ENCODE measurements at places on chromosomes 12 and 14. TPM values are rescaled to one million over a fixed set of nuclear protein-coding genes. Genes with fewer than 3 reads are reported as not detected.

The KLHL33 gene
- total RNA-seq = not detected

- no peak for DNase-seq
Observed at GRCh38 chr14:99413911-99414310, 66.7 kb downstream of the SETD3 start.

- no peak for DNase-seq
Observed at GRCh38 chr12:15045451-15045850, 72.6 kb downstream of the PDE6H start.

GRCh38 chr14:34354556-34354955, 107.5 kb downstream of the SPTSSA start:
- DNase-seq = no peak

- DNase-seq = peak; percentile 79
Observed at GRCh38 chr12:54304187-54304810, 3.5 kb upstream of the NFE2 start.

GRCh38 chr14:80946187-80946586, 4.6 kb upstream of the CEP128 start:
- DNase-seq = no peak

GRCh38 chr14:103867523-103867953, 20.2 kb upstream of the PPP1R13B start:
- DNase-seq = no peak

The DIO3 gene
- total RNA-seq = 0.89 TPM

The CELA1 gene
- total RNA-seq = not detected

The CLEC4E gene
- total RNA-seq = not detected

DNA sequence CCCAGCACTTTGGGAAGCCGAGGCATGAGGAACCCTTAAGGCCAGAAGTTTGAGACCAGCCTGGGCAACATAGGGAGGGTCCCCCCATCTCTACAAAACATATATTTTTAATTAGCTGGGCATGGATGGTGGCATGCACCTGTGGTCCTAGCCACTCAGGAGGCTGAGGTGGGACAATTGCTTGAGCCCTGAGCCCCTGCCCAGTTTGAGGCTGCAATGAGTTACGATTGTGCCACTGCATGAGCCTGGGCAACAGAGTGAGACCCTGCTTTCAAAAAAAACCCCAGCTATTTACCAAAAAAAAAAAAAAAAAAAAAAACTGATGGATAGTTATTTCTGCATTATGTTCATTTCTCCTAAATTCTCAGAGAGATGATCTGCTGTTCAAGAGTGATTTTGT, 230.0 kb downstream of the SOX5 start:
- no peak for DNase-seq

DNA sequence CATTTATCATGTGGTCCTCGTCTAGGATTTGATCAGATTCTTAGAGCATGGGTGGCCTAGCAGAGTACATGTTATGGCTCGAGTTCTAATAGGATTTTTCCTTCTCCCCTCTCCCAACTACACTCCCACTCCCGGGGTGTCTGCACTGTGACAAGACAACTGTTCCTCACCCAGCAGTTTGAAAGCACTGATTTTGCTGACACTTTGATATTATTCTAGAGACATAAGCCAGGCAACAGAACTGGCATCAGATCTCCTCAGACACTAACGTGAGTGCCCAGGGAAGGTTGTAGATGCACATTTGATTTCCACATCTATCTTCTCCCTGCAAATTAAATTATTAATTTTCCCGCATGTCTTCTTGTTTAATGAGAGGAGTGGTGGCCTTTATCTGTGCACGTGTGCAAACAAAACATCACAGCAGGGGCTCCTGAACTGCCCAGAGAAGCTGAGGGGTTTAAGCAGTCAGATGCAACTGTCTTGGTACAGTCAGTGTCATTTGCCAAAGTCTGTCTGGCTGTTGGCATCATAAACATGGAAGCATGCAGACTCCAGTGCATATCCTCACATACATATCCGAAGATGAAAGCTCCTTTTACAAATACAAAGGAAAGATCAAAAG, 491.8 kb downstream of the NPAS3 start:
- DNase-seq = no peak

- no peak for DNase-seq
Observed at GRCh38 chr12:71782017-71782416, 27.4 kb downstream of the RAB21 start.

- DNase-seq = no peak
Observed at GRCh38 chr12:12474931-12475795, 87.5 kb downstream of the DUSP16 start.

GRCh38 chr14:61537563-61538463, 157.5 kb upstream of the HIF1A start:
- DNase-seq = no peak

The TMPO gene
- total RNA-seq = 51.3 TPM

The GPR132 gene
- total RNA-seq = 0.96 TPM

- DNase-seq = peak; percentile 83
Observed at GRCh38 chr14:34331728-34332623, 130.1 kb downstream of the SPTSSA start.

GRCh38 chr12:109932878-109933503, 32.9 kb downstream of the TCHP start:
- no peak for DNase-seq

- no peak for DNase-seq
Observed at GRCh38 chr12:6459004-6459337, 7.1 kb downstream of the TAPBPL start.

The RTN1 gene
- 3.9 TPM for total RNA-seq

DNA sequence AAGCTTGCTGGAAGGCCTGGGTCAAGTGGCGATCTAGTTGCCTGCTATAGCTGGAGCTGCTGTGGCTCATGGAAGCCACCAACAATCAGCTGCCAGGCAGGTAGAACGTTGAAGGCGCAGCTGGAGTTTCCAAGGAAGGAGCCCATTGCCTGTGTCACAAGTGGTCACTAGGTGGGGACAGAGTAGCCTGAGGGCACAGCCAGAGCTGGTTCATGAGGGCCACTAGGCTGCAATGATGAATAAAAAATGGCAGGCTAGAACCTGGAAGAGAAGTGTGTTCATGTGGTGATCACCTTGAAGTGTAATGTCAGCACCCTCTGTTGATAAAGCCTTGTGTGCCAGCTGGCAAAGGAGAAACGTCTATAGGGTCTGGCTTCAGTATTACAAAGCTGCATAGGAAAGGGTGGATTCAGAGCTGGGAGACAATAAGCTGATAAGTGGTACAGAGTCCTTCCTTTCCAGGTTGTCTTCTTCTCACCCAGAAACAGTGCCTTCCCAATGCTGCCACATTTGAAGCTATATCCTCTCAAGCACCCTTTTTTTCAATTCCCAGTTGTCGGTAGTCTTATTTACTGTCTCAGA, 165.8 kb downstream of the EMP1 start:
- DNase-seq = no peak

The CLEC1B gene
- total RNA-seq = not detected

The MAP3K9 gene
- total RNA-seq = 16.4 TPM

DNA sequence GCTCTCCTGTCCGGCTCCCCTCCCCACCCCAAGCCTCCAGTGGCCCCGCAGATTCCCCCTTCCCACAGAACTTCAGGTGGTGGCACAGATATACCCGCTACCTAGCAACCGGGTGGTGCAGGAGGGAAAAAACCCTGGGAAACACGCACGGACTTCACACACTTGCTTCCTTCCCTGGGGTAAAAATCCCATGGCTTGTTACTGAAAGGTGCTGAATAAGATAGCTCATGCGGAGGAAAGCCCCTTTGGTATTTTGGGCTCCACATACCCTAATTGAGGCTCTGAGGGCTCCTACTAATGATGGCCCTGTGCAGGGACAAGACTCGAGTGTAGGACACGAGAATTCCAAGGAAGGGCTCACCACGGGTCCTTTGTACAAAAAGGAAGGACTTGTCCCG, 869 bp upstream of the RIMBP2 start:
- no peak for DNase-seq

DNA sequence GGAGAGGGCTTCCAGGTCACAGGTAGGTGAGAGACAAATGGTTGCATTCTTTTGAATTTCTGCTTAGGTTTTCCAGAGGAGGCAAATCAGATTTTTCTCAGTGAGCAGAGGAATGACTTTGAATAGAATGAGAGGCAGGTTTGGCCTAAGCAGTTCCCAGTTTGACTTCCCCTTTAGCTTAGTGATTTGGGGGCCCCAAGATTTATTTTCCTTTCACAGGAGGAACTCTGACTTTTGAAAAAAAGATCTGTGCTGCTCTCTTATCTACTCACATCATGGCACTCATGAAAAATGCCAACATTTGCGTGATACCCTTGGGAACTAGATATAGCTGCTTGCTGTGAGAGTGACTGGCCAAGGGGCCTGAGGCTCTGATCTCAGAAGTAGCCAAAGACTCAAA, 58.0 kb upstream of the EVL start:
- DNase-seq = no peak

GRCh38 chr12:63841011-63841410, 3.5 kb upstream of the SRGAP1 start:
- no peak for DNase-seq

The AICDA gene
- total RNA-seq = not detected

DNA sequence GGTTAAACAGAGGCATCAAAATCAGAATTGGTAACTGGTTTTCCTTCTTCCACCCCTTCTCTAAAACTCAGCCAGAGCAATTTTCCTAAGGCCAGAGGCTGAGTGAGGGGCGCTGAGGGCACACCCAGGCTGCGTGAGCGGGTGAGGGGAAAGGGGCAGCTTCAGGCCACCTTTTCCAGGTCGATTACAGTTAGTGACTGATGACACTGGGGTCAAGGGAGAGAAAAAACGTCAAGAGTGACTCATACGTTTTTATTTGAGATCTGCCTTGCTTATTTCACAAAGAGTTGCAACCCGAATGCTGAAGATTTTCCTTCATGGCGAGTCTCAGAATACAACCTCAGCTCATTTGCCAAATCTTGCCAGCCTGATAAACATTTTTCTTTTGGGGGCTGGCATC, 46.7 kb upstream of the EVL start:
- no peak for DNase-seq

- DNase-seq = no peak
Observed at GRCh38 chr14:87992346-87992717, 650 bp downstream of the GALC start.

DNA sequence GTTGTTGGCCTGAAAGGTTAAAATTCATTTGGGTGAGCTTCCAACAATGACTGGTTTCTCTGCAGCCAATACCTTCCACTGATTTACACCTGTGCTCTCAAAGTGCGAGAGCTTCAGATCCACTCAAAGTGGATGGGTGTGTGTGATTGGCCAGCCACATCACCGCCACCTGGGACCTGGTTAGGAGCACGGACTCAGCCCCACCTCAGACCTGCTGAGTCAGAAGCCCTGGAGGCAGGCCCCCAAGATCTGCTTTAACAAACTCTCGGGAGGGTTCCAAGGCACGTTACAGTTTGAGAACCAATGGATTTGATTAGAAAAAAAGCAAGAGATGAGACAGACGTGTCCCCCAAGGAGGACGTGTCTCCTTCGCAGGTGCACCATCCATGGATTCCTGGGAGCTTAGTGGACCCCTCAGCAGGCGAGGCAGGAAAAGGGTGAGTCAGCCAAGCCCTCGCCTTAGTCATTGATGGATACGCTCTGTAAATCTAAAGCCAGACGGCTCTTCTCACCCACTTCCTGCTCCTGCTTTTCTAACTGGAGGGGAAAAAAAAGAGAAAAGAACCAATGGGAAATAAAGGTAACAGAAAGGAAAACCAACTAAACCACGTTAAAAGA, 24.5 kb downstream of the FZD10 start:
- no peak for DNase-seq

DNA sequence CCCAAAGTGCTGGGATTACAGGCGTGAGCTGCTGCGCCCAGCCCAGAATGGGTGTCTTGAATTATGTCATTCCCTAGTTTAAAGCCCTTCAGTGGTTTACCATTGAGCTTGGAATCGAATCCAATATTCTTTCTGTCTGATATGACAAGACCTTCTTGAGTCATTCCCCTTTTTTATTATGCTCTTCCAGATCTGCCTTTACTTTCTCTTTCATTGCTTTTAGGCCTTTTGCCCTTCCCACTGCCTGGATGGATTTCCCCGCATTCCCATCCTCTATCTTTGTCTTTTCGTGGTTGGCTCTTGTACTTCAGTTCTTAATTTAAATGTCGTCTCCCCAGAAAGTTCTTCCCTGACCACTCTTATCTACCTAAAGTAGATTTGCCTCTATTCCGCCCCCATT, 1.6 kb downstream of the TRAFD1 start:
- no peak for DNase-seq

- DNase-seq = no peak
Observed at GRCh38 chr12:1603269-1603993, 9.1 kb upstream of the FBXL14 start.

- no peak for DNase-seq
Observed at GRCh38 chr14:52417139-52417538, 103.0 kb downstream of the PTGER2 start.

The NUAK1 gene
- total RNA-seq = 44.3 TPM

DNA sequence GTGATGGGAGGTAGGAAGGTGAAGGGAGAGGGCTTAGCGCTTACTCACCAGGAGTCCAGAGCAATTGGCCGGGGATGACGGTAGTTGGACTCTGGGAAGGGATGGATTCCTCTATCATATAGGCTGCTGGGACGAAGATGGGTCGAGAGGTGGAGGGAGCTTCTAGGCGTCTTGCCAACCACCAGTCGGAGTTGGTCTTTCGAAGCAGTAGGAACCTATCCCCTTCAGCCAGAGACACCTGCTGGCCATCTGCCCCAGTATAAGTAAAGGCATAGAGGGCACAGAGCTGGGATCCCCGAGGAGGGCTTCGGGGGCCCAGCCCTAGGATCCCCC, 657 bp downstream of the ARHGAP9 start:
- no peak for DNase-seq

The ENDOU gene
- 18.7 TPM for total RNA-seq

DNA sequence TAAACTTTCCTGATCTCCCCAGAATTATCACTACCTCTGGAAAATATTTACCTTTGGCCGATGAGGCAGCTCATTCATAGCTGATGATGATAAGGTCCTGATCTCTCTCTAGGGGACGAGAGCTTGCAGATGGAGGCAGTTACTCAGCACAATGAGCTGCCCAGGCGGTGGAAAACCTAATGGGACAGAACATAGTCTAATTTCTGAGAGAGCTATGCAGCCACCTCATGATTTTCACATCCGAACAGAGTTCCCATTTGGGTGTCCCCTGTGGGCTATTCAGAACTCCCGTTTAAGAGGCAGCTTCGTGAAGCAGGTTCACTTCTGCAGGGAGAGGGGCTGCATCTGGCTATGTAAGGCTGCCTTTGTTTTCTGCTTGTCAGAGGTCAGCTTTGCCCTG, 724.6 kb upstream of the TMEM132C start:
- no peak for DNase-seq

GRCh38 chr14:69358966-69359365, 39.1 kb downstream of the ERH start:
- DNase-seq = no peak

The HSPB8 gene
- total RNA-seq = 112 TPM

The AMN gene
- total RNA-seq = 10.6 TPM

The ADAMTS20 gene
- total RNA-seq = not detected

DNA sequence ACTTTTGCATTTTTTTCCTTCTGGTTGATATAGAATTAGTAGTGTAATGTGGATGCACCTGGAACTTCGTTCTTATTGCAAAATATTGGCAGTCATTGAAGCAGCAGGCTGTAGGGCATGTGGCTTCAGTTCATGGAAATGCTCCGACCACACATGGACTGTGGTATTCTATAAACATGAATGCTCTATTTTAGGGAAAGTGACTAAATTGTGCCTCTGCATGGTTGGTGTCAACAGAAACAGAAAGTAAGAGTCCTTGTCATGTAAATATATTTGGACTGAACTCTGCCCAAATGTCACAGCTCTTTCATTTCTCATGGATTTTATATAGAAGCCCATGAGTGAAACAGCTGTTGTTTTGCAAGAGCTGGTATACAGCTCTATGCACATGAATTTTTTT, 917.0 kb downstream of the LRFN5 start:
- no peak for DNase-seq

The PIANP gene
- total RNA-seq = not detected

The ASCL4 gene
- not detected for total RNA-seq

All from suprapubic skin (tissue), 4 donors.